Stimulated activated CD8-positive, alpha-beta memory T cell treated with anti-CD3 and anti-CD28 coated beads, Interleukin-7, amount 100 ng/mL, for 1 hour (primary cell): ENCODE measurements at places on chromosomes 4 and X.

DNA sequence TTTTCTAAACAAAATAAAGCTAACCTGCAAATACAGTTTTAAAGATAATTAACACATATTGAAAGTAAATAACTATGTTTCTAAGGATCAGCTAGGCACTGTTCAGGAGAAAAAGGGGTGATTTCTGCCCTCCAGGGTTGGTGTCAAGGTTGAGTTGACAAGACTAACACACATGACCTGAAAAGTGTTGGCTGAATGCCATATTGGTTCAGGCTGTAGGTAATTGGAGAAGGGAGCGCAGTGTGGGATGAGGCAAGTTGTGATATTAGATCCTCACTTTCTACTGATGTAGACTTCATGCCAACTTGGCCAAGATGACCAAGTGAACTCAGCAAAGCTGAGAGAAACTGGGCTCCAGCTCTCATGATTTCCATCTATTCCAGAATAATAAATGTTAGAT, 42.2 kb downstream of the PPM1K start:
- DNase-seq, result no peak

- DNase-seq, result no peak
Measured at GRCh38 chr4:67549123-67549522, 3.8 kb upstream of the CENPC start.

DNA sequence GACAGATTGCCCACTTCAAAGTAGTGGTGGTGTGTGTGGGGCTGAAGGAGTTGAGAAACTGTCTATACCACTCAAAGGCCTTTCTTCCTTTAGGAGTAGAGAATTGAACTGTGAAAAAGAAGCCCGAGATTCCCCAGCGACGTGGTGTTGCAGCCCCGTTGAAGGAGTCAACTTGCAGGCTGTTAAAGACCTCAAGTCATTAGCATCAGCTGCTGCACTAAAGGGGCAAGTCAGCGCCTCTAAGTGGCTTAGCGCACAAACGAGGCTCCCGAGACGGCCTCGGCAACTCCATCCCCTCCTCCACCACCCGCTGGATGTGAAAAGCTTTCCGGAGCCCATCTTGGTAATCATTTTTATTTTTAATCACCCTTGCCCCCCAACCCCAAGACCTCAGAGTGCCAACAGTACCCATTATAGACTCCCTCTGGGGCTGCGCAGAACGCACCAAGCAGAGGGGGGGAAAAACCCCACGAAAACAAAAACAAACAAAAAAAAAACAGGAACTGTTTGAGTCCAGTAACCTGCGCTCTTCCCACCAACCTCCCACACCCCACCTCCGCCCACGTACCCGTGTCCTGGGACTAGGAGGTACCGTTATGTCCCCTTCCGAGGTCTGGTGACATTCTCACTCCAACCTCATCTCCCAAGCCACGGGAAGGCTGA, 913 bp upstream of the PRDM8 start:
- no peak for DNase-seq

DNA sequence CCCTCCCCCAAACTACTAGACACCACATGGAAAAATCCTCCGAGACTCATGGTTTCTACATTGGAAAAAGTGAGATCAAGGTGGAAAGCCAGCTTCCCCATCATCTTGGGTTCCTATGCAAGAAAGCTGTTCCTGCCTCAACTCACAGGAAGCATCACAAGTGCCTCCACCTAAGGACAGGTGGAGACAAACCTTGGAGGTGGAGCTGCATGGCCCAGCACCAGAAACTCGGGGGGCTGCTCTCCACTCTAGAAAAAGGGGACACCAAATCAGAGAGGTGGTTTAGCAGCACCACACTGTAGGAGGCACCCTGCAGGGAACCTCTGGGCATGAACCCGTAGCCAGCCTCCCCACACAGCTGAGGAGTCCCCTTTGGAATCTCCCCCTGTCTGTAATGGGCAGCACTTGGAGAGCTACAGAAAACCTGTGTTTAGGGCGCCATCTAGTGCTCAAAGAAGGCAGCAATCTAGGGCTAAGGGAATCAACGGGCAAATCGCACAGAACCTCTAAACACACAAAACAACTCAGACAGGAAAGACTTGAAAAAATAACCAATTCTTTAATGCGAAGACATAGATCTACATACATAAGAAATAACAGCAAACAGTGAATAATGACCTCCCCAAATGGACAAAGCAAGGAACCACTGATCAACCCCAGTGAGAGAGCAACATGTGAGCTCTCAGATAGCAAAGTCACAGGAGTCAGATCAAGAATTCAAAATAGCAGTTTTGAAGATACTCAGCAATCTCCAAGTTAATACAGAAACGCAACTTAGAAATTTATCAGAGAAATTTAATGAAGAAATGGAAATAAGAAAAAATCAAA, 37.0 kb upstream of the ZBTB33 start:
- DNase-seq, result peak; percentile 5

DNA sequence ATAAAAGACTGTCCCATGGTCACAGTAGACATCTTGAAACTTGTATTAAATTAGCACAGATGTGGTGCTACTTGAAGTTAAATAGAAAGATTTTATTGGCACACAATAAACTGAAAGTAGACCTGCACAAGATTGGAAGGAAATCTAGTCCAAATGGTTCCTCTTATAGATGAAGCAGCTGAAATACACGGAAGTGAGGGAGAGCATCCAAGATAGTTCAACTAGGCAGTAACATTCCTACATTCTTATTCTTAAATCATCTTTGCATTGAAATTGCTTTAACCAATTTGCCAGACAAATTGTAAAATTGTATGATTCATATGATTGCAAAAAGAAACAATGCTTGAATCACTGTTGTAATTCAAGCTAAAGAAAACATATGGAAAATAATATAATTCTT, 87.6 kb upstream of the VCX3B start:
- no peak for DNase-seq

DNA sequence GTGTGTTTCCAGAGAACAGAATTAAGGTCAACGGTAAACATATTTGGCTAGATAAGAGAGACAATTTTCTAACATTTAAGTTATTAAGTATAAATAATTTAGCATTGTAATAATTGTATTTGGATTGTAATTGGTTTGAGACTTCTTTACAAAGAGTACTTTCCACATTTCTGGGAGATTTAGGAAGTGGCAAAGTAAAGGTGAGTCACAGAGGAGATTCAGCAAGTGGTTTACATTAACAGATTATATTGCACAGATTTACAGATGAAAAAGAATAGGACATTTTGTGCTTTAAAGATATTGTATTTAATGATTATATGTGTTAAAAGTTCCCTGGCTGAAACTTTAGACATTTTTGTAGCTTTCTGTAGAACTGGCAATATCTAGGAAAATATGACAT, 584.4 kb upstream of the AADAT start:
- DNase-seq, result no peak

- no peak for DNase-seq
Measured at GRCh38 chrX:94058728-94059382, 384.8 kb downstream of the FAM133A start.

DNA sequence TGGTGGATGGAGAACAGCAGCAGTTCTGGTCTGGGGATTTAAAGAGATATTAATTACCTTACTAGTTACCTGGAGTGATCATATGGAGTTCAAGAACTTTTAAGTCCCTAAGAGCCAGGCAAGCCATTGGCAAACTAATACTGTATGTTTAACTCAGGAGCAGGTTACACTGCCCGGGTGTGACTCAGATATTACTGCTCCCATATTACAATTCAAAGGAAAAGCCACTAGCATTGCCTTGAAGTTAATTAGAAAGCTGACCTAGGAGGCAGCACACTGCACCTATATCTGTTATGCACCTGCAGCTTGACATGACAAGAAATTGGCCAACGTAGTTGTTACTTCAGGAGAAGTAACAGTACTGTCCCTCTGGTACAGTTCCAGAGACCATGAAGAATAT, 47.2 kb downstream of the GRK4 start:
- no peak for DNase-seq

- no peak for DNase-seq
Measured at GRCh38 chrX:14616836-14617235, 87.5 kb downstream of the GLRA2 start.

DNA sequence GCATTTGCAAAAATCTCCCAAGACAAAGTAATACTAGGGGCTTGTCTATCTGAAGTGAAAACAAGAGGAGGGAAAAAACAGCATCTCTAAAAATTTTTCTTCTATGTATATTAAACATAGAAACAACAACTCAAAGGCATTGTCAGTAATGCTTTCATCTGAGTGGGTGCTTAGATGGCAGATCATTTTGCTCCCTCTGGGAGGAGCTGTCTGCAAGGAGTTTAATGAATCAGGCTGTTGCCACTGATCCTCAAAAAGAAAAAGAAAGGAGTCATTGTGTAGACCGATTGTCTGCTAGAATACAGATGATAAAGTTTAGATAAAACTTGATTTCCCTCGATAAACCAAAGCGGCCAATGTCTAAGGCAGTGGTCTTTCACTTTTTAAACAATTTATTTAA, 49.7 kb upstream of the KLHL8 start:
- DNase-seq, result no peak

GRCh38 chr4:3852309-3852708, 86.1 kb downstream of the ADRA2C start:
- DNase-seq, result no peak

GRCh38 chrX:39599339-39599738, 498.4 kb downstream of the BCOR start:
- no peak for DNase-seq

DNA sequence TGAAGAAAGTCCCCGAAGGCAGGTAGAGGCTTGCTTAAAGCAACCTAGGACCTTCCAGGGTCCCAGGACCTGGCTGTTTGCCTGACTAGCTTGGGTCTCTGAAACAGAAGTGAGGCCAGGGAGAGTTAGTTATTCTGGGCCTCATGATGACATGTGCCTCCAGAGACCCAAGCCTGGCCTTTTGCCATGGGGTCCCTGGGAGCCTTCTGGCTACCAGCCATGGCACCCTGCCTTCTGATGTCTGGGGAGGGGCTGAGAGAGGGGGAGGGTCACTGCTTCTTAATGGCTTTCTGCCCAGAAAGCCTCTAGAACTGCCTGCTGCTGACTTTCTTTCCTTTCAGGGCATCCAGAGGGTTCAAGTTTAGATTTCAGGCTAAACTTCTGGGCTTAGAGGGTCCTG, 1.0 kb upstream of the STARD8 start:
- no peak for DNase-seq

DNA sequence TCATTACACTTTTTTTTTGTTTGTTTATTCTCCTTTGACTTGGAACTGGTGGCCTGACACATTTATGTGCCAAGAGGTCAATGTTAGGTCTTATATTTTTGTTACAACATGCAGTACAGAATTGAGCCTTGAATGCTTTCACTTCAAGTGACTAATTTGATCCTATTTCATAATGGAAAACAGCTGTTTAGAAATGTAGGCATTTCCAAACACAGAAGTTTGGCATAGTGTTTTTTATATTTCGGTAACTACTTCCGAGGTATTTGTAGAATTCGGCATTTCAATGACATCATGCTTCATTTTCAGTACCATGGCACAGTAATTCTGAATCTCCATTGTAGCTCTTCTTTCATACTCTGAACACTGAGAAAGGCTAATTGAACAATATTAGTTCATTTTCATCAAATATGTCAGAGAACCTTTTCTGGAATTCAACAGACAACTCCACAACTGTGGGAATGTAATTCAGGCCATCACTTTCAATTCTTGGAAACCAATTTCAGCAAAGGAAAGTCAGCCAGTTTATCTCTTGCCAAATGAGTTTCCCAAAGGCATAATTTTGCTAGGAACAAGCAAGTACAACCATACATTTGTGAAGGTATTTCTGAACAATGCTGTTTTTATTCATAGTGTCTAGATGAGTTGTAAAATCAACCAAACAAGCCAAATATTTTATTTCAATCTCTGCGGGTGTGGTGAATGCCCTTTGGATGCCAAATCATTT, 11.4 kb downstream of the FAM120C start:
- DNase-seq, result no peak

DNA sequence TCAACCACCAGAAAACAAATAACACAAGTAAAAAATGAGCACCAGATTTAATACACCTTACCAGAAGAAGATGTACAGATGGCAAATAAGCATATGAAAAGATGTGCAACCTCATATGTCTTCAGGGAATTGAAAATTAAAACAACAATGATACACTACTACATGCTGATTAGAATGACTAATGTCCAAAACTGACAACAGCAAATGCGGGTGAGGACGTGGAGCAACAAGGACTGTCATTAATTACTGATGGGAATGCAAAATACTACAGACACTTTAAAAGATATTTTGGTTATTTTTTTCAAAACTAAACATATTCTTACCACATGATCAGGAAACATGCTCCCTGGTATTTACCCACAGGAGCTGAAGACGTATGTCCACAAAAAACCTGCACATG, 140.3 kb downstream of the FRYL start:
- DNase-seq, result no peak

DNA sequence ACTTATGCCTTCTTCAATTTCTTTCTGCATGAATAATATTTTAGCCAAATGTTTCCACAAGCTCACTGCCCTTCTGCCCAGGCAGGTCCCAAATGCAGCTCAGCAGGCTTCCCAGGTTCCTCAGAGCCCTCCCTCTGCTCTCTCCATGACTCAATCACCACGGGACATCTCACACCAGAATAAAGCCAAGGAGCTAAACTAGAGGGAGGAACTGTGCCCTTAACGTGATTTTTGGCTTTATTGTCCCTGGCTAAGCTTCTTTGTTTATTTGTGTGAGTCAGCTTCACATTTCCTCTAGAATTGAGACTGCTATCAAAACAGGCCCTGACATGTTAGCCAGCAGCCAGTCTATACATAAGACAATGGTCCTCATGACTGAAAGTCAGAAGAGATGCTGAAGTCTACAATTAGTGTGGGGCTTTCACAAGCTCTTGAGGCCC, 186.4 kb upstream of the GALNT7 start:
- DNase-seq, result no peak

- DNase-seq, result no peak
Measured at GRCh38 chrX:131060147-131060546, 2.0 kb downstream of the ARHGAP36 start.

GRCh38 chr4:168978001-168978700, 31.9 kb downstream of the CBR4 start:
- DNase-seq, result no peak

- DNase-seq, result no peak
Measured at GRCh38 chrX:148541584-148541940, 41.1 kb downstream of the AFF2 start.

GRCh38 chr4:89619206-89619962, 217.6 kb downstream of the SNCA start:
- DNase-seq, result no peak

GRCh38 chr4:115219315-115219860, 106.0 kb upstream of the NDST4 start:
- DNase-seq, result no peak

DNA sequence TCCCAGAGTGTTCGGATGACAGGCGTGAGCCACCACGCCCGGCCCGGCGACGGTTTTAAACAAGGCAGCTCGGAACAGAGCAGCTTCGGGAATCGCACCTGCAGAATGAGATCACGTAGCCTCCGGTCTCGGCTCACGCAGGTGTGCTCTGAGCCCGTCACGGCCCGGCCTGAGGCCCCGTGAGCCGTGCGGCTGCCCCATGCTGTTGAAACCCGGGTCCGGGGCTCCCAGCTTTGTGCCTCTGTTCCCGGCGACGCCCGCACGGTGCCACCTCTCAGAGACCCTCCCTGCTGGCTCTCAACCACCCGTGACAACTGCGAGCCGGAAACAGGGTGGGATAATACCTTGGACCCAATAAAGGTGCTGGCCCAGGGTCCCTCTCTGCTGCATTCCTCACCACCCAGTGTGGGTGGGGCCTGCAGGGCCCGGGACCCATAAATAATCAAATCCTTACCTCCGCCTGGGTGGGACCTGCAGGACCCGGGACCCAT, 13.4 kb upstream of the PLCXD1 start:
- DNase-seq, result no peak

- no peak for DNase-seq
Measured at GRCh38 chr4:138919094-138919936, 96.3 kb upstream of the NOCT start.

- no peak for DNase-seq
Measured at GRCh38 chr4:88765729-88766128, 68.1 kb upstream of the NAP1L5 start.
